T-helper 2 cell treated with Interferon-gamma antibody and Interleukin-4, amounts not matched to agents 100 ng/mL and 5 ng/mL, for 36 hours (primary cell): ENCODE measurements at places on chromosomes 1 and 21. TPM values are rescaled to one million over a fixed set of nuclear protein-coding genes. Genes with fewer than 3 reads are reported as not detected.

TMEM200B gene
- total RNA-seq, result not detected in 2 replicates

S100A5 gene
- total RNA-seq, result 4.5 and 5.4 TPM in 2 replicates

LY9 gene
- total RNA-seq, result 8.5 and 9.2 TPM in 2 replicates

KCNQ4 gene
- 0.43 and 0.55 TPM in 2 replicates for total RNA-seq

TMCC2 gene
- 0.98 and 1.0 TPM in 2 replicates for total RNA-seq

NTNG1 gene
- total RNA-seq, result not detected in 2 replicates

GBP6 gene
- total RNA-seq, result 0.34 and 0.36 TPM in 2 replicates

SH3GLB1 gene
- total RNA-seq, result 65.3 and 66.3 TPM in 2 replicates

FAM163A gene
- total RNA-seq, result not detected in 2 replicates

BTG3 gene
- total RNA-seq, result 45.7 and 52.1 TPM in 2 replicates

TEKT2 gene
- total RNA-seq, result not detected in 2 replicates

TRNP1 gene
- total RNA-seq, result 0.07 and 0.11 TPM in 2 replicates

DNAI4 gene
- total RNA-seq, result 1.6 and 2.3 TPM in 2 replicates

LENEP gene
- 0.59 TPM in 1 of 2 replicates, not detected in the other for total RNA-seq

ACTN2 gene
- 0.05 TPM in 1 of 2 replicates, not detected in the other for total RNA-seq

CHI3L1 gene
- total RNA-seq, result not detected in 2 replicates

OR2T29 gene
- total RNA-seq, result not detected in 2 replicates

NPHS2 gene
- not detected in 2 replicates for total RNA-seq

AUNIP gene
- 6.5 and 6.6 TPM in 2 replicates for total RNA-seq

TRIM58 gene
- 2.6 and 2.7 TPM in 2 replicates for total RNA-seq

HHIPL2 gene
- total RNA-seq, result 0.11 TPM in 1 of 2 replicates, not detected in the other

CD1D gene
- total RNA-seq, result not detected in 2 replicates

SLC44A3 gene
- total RNA-seq, result 0.30 TPM in 1 of 2 replicates, not detected in the other

PTPN14 gene
- total RNA-seq, result 20.6 and 20.7 TPM in 2 replicates

KRTAP23-1 gene
- total RNA-seq, result not detected in 2 replicates

FAM229A gene
- total RNA-seq, result 7.3 and 7.9 TPM in 2 replicates

CFAP141 gene
- 0.50 TPM in 1 of 2 replicates, not detected in the other for total RNA-seq

NUP210L gene
- 0.05 and 0.09 TPM in 2 replicates for total RNA-seq
